ENCODE measurements at places on chromosomes 3 and 15. TPM values are rescaled to one million over a fixed set of nuclear protein-coding genes. Genes with fewer than 3 reads are reported as not detected.

The WDR76 gene
- 13.2 TPM for total RNA-seq

The TBC1D2B gene
- 15.8 TPM for total RNA-seq

The VILL gene
- 0.23 TPM for total RNA-seq

The DUOXA2 gene
- total RNA-seq = not detected

The ITGA11 gene
- 4.9 TPM for total RNA-seq
